H9 (cell line): ENCODE measurements at places on chromosomes 3 and 15. TPM values are rescaled to one million over a fixed set of nuclear protein-coding genes. Genes with fewer than 3 reads are reported as not detected.

- no peak for DNase-seq
Observed at GRCh38 chr3:16975083-16975482, 90.3 kb downstream of the PLCL2 start.

GRCh38 chr3:58008141-58009025 is at the start of gene FLNB:
Gene FLNB, plus strand, starts transcription at chr3:58008422. Its CDS starts 143 bp downstream, at chr3:58008565.
- DNase-seq: peak; percentile 86

DNA sequence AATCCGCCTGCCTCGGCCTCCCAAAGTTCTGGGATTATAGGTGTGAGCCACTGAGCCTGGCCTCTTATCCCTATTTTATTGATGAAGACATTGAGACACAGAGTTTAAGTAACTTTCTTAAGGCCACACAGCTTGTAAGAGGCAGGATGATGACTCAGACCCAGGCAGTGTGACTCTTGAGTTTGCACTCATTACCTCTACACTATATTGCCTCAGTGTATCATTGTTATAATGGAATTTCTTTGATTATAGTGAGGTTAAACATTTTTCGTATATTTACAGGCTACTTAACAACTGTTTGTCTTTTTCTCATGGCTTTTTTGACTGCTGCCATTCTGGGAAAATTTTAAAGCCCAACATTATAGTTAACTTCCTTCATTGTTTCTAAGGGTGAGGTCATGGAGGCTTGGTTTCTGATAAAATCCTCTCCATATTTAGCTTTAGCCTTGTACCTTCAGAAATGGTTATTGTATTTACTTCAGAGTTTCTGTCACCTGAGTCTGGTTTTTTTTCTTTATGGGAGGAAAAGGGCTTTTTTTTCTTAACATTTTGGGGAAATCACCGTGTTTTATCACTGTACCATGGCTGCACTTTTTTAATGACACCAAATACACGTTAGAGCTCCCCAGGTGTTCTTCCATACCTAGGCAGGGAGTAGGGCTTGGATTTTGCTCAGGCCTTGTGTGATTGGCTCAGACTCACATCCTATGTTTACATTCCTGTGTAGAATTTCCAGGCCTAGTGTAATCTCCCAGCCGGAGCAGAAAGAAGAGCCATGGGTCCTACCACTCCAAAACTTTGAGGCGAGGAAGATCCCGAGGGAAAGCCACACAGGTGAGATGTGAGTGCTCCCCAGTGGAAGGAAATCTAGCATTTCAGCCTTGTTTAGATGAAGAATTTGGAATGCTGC is 6.3 kb downstream of the ZNF774 start:
- DNase-seq: no peak

GRCh38 chr15:90124507-90124906 is 22.2 kb upstream of the IDH2 start:
- DNase-seq: no peak

- DNase-seq: no peak
Observed at GRCh38 chr3:128395500-128396162, 71.1 kb downstream of the DNAJB8 start.

SLC6A20 gene
- 0.09 and 0.20 TPM in 2 replicates for total RNA-seq

RTP4 gene
- not detected in 2 replicates for total RNA-seq
